ENCODE measurements at places on chromosomes 1 and 21. TPM values are rescaled to one million over a fixed set of nuclear protein-coding genes. Genes with fewer than 3 reads are reported as not detected.

- peak; percentile 0 for DNase-seq
These were observed 49.1 kb downstream of the WNT9A start for GRCh38 chr1:227898502-227899140.

DNA sequence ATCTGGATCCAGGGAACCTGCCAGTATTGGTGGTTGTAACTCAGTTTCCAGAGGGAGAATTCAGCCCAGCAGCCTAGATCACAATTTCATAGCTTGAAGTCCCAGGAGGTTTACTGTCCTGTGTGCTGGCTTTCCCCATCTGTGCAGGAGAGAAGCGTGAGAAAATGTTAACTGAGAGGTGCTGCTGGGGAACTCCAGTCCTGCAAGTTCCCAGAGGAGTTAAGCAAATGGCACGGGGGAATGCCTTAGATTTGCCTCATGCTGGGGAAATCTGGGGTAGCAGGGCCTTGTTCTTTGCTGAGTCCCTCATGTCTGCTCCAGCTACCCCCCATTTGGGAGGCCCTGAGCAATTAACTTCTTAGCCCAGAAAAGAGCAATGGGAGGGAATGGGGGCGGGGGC is 25.1 kb upstream of the SLAMF6 start:
- no peak for DNase-seq

DNA sequence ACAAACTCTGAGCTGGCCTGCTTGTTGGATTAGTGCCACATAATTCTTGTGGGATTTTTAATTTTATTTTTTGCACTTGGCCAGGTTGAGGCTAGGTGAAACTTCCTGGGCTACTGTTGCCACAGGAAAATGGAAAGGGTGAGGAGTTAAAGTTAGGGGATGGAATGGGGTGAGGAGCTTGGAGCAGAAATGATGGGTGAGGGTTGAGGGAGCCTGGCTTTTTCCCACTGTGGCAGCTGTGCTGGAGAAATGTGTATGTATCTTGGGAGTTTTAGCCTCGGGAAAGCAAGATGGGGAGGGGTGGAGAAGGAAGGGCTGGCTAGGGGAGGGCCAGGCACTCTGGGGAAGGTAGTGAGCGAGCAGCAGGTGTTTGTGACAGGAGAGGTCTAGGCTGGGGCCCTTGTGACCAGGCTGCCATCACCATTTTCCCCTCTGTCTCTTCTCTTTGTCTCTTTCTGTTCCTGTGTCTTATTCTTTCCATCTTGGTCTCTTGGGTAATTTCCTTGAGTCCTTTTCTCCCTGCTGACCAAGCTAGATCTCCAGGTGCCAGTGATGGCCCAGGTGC is 2.0 kb downstream of the ZNF687 start:
- DNase-seq, result no peak

DNA sequence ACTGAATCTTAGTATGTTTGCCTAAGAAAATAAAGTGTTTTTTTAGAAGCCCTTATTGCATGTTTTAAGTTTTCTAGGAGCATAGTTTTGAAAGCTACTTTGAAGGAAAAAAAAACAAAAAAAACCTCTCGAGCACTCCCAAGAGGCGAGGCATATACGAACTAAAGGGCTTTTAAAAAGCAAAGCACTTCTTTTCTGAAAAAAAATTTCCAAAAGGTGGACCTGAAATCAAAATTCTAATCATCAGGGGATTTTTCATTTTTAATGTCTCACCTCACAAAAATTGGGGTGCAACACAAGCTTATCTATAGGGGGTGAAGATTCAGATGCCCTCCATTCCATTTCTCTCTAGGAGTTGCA is 594 bp downstream of the GLMN start:
- DNase-seq, result no peak

GRCh38 chr21:35615325-35615724 is 445.0 kb downstream of the SETD4 start:
- no peak for DNase-seq

- no peak for DNase-seq
These were observed 17.2 kb upstream of the PHLDA3 start for GRCh38 chr1:201486187-201486586.

DNA sequence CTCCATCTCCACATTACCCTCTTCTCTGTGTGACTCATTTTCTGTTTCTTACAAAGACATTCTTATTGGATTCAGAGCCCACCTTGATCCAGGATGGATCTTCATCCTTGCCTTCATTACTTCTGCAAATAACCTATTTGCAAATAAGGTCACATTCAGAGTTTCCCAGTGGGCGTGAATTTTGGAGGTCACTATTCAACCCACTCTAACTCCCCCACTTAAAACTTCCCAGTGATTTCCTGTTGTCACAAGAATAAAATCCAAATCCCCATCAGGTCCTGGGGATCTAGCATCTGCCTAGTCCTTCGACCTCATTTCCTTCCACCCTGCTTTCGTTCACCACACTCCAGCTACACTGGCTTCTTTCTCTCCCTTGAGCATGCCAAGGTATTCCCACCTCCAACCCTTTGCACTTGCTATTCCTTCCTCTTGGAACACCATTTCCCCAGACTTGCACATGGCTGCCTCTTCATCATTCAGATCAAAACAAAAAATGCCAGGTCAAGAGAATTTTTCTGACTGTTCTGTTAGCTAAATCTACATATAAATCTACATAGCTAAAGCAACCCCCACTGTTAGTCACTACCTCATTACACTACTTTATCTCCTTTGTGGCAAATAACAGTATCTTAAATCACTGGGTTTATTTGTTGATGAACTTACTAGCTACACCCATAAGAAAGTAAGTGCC is 187.2 kb downstream of the TOMM20 start:
- DNase-seq, result no peak

DNA sequence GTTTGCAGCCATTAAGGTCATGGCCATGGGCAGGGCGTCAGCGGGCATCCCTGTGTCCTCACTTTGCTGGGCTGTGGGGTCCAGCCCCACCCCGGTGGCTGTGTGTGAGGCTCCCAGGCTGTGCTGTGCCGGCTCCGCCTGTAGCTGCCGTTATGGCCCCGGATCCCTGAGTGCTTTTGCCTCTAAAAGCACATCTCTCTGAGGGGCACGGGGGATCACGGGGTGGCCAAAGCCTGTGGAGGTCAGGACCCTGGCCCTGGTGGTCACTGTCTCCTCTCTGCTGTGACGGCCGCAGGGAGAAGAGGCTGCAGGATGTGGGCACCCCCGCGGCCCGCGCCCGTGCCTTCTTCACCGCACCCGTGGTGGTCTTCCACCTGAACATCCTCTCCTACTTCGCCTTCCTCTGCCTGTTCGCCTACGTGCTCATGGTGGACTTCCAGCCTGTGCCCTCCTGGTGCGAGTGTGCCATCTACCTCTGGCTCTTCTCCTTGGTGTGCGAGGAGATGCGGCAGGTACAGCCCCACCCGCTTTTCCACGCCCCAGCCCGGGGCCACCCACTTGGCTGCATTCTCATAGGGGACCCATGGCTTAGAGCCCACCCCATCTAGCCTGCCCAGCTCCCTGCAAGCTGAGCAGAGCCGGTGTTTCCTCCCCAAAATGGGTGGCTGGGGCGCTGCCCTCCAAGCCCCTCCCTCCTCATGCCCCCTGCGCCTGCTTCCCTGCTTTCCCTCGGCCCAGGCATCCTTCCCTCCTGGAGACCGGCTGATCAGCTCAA is 48.2 kb downstream of the TRPM2 start:
- DNase-seq, result no peak

DNA sequence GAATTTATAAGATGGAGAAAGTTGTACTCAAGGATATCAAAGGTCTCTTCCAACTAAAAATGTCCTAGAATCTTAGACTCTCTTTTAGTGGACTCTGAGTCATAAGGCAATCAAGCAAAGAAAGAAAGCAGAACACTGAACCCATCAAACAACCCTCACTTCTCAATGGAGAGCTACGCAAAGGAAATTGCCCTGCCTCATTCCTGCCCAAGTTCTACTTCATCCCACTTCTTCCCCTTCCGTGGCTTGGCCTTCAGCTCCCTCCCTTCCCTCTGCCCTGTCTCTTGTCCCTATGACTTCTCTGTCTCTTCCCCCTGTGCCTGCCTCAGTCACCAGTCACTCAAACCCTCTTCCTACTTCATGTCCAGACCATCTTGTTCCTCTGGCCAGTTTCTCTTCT is 58.5 kb downstream of the RIMS3 start:
- DNase-seq, result no peak

GRCh38 chr1:86788300-86789206 is 84.2 kb downstream of the SH3GLB1 start:
- peak; percentile 34 for DNase-seq

- DNase-seq, result no peak
These were observed 448.0 kb downstream of the KCNT2 start for GRCh38 chr1:196160066-196160795.

DNA sequence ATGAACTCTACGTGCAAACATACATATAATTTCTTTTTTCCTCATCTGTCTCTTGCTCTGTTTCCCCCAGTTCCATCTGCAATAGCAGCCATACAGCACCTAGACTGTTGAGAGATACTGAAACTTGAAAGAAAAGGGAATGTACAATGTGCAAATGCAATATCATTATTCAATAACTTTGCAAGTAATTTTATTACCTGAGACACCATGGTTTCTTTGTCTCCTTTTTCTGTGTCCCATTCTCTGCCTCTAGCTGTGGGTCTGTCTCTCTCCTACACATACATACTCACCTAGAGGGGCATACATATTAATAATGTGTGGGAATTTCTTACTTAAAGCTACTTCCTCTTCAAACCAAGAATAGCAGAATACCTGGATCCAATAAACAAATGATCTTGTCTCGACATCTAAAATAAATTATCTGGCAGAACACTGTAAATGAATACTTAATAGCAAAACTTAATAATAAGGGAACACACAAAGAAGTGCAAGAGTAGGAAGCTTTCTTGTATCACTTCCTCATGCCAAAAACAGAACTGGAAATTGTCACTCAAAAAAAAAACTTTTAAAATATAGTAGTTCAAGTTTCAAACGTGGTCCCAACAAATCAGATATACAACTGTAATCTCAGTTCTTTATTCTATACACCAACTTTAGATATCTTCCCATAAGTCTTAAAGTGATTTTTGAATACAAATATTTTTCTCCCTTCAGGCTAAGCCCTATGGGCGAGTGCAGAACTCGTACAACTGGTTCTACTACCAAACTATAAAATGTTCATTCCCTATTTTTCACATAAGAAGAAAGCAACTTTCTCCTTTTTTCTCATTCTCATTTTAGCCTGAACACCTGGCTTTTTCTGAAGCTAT is 194.6 kb downstream of the NRIP1 start:
- no peak for DNase-seq

DNA sequence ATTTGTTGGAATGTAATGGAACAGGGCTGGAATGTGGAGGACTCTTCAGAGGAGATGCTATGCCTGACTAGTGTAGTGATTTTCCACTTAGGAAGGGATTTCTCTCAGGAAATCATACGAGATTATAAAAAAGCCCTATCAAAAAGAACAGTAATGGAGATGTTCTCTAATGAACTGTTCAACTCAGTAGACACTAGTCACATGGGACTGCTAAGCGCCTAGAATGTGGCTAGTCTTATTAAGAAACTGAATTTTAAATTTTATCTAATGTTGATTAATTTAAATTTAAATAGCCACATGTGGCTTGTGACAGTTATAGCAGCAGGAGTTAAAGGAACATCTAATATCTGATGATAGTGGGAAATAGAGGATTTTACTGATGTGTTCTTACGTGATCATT is 94.0 kb downstream of the SLC35F3 start:
- DNase-seq, result no peak

DNA sequence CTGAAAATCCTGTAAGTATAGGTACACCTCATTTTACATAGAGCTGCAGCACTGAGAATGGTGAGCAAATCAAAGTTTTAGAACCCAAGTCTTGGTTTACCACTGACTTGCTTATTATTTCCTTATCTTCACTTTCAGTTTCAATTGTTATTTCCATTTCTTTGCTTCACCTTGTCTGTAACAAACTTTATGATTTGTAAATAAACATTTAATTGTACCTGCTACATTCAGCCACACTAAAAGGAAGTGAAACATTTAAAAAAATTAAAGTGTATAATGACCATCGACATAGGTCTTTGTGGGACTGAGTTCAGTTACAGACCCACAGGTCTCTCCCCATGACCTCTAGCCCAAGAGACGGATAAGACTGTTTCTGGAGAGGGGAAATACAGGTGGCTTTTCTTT is 34.4 kb downstream of the LGR6 start:
- no peak for DNase-seq

GRCh38 chr1:54404939-54405897 is 976 bp downstream of the SSBP3 start:
- no peak for DNase-seq

- no peak for DNase-seq
These were observed 8.4 kb upstream of the CDC14A start for GRCh38 chr1:100343897-100344296.

DNA sequence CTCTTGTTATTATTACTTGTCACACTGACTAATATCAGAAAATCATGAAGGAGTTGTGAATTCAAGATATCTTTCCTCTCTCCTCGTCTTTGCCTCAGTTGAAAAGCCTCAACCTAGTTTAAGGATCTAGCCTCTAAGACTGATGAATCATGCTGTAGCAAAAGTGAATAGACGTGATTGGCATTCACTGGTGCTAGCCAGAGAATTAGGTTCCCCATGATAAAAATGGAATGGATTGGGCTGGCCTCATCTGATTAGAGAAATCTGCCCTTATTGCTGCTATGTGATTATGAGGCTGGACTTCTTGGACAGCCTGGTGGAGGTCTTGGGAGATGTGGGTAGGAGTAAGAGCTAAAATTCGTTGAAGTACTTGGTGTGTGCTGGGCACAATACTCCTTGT is 208.2 kb downstream of the BACH1 start:
- no peak for DNase-seq

DNA sequence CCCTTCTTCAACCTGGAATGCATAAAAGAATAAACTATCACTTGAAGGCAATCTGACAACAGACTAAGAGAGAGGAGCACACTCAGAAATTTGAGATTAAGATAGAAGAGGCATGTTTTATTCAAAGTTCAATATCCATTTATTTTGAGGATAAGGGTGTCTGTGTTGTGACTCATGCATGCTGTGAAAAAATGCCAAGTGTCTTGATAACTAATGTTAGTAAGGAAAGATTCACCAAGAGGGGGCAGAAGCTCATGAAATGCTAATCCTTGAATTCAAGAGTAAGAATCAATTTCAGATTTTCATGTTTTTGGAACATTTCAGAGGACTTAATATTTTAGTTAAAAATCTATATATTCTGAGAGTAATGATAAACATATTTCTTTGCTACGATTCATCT is 94.0 kb downstream of the IFI44 start:
- DNase-seq, result no peak

Gene MAP1LC3C
- total RNA-seq, result 2.3 TPM

Gene TMIGD3
- 20.0 TPM for total RNA-seq

Gene TTC39A
- total RNA-seq, result 4.0 TPM

Gene FAM72C
- total RNA-seq, result not detected

Gene TRIM67
- not detected for total RNA-seq

Gene ETV3L
- not detected for total RNA-seq

Gene SCCPDH
- total RNA-seq, result 12.8 TPM

Gene RXFP4
- not detected for total RNA-seq

Gene TMEM79
- total RNA-seq, result 5.0 TPM

Gene GPR52
- total RNA-seq, result 0.68 TPM

Gene DONSON
- total RNA-seq, result 19.2 TPM

Gene DCDC2B
- total RNA-seq, result not detected
